ENCODE measurements at places on chromosomes 11 and 22. TPM values are rescaled to one million over a fixed set of nuclear protein-coding genes. Genes with fewer than 3 reads are reported as not detected.
A peak's percentile ranks its signal among the peaks of the same experiment; 100 is the strongest.

GRCh38 chr11:67465189-67465510 is 3.9 kb downstream of the TMEM134 start:
- ATAC-seq: no peak

DNA sequence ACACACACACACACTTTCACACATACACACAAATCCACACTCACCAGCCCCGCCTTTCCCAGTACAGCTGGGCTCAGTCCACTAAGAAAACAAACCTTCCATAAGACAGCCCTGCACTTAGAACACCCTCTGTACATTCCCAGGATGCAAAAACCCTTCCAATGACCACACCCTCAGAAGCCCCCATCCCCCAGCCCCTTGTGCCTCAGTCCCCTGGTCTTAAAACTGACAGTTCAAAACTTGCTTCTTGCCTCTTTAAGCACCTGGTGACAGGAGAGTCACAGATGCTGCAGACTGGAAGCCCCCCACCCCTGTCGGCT is 23.0 kb downstream of the APLNR start:
- peak; percentile 20 for ATAC-seq

GRCh38 chr22:45246060-45246985 is 5.6 kb upstream of the KIAA0930 start:
- peak; percentile 94 for ATAC-seq

The CABP2 gene
- not detected for total RNA-seq

- ATAC-seq: peak; percentile 93
Observed at GRCh38 chr11:118939953-118940598, 14.3 kb upstream of the BCL9L start.

- ATAC-seq: no peak
Observed at GRCh38 chr11:133339495-133340140, 192.7 kb downstream of the OPCML start.

The KCNQ1OT1 gene
- total RNA-seq: 1.6 TPM

The MRE11 gene
- total RNA-seq: 28.8 TPM

- ATAC-seq: no peak
Observed at GRCh38 chr11:102653744-102654291, 28.7 kb upstream of the MMP20 start.

DNA sequence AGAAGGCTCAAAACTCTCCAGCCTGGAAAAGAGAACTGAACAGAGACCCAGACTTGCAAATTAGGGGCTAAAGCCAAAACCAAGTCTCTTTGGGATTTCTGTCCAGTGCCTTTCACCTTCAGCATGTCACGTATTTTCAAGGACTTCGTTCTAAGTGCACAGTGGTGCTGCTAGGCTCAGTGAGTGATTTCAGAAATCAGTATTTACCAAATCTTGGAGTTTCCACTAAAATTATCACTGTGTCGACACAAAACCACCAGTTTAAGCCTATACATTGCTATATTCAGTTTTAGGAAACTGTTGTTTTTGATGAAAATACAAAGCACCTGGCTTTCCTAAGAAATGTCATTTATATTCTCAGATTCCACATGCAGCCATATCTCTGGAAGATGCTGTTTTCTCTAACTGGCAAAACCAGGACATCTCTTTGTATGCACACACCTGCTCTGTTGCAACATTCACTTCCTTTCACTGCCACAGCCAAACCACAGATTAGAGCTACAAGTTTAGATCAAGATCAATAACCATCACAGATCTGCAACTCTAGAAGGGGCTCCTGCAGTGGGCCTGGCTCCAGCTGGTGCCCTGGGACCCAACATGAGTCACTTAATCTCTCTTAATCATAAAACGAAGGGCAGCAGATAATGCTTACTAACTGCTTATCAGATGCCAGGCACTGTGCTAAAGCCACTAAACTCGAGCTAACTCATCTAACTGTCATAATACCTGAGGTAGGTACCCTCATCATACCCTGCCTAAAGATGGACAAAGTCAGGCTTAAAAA is 22.3 kb downstream of the SMCO4 start:
- no peak for ATAC-seq

GRCh38 chr11:73509188-73509587 is 88.7 kb downstream of the FAM168A start:
- ATAC-seq: no peak

GRCh38 chr11:42901084-42901483 is 410.7 kb upstream of the API5 start:
- ATAC-seq: no peak

DNA sequence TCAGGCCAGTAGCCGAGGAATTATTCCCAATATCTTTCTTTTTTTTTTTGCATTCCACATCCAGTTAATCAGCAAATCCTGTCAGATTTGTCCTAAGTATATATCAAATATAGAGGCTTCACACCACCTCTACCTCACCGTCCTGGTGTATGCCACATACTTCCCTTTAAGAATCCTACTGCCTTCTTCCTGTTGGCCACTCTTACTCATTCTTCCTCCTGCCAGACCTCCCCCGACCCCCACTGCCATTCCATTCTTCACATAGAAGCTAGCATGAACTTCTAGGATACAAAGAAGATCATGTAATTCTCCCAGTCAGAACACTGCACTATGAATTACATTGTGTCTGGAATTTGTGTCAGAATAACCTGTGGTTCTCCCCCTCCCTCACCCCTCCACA is 89.5 kb downstream of the TRIM44 start:
- ATAC-seq: no peak

DNA sequence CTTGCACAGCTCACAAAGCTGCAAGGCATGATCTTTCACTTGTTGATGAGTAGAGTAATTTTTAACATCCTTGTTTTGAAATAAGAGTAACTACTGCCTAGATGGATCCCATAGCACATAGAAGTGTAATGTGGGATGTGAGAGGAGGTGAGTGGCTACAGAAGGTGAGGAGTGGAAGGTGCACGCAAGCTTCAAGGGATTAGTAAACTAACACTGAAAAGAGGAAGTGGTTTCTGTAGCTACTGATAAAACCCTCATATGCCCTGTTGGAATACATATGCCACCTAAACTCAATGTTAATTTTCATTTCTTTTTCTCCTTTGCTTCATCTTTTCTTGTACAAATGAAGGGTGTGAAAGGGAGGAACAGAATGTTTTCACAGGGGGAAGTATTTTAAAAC is 22.0 kb upstream of the CTSC start:
- no peak for ATAC-seq

- peak; percentile 88 for ATAC-seq
Observed at GRCh38 chr11:64566042-64566914, 24.7 kb upstream of the SLC22A12 start.

The CFL1 gene
- 759 TPM for total RNA-seq

- no peak for ATAC-seq
Observed at GRCh38 chr11:6734616-6735015, 37.2 kb downstream of the OR2AG2 start.

The RFPL3 gene
- not detected for total RNA-seq

DNA sequence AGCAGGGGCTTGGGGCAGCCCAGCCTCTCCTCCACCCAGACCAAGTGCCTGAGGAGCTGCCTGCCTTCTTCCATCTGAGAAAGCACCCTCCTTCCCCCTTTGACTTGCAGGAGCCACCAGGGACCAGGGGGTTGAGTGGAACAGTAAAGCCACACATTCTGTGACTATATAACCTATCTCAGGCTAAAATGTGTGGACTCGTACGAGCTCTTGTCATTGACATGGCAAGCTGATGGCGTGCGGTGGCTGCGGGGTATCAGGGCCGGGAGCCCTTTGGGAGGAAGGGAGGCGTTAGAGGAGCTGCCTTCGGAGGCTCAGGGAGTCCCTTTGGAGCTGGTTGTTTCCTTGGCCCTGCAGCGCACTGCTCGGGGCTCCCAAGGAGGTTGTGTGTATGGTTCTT is 84.5 kb downstream of the CEP164 start:
- no peak for ATAC-seq

The ASCC2 gene
- total RNA-seq: 29.8 TPM

- ATAC-seq: no peak
Observed at GRCh38 chr22:24400726-24401596, 26.4 kb upstream of the ADORA2A start.

DNA sequence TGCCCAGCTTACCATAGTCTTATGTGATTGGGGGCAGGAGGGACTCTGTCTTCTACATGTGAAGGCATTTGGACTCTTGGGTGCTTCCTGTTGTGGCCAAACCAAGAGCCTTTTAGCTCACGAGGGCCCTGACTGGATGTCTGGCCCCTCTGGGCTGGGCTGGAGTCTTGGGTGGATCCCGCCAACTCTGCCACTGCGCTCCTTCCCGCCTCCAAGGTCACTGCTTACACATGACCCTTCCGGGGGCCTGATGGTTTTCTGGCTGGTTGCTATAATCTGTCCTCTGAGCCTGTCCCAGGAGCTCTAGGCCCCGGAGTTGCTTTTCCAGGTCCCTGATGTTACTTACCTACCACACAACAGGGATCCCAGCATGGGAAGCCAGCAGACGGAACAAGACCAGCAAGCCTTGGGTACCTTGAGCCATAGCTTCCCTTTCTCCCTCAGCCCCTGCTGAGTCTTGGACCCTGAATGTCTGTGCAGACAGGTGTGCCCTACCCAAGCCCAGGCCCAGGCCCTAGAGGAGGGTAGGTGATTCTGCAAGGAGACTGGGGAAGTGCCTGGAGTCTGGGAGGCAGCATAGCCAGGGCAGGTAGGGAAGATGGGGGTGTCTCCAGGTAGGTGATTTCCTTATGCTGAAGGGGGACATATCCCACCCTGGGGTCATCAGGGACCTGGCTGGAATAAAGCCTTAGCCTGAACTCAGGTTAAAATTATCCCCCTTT is 100.3 kb downstream of the TSPAN18 start:
- no peak for ATAC-seq

DNA sequence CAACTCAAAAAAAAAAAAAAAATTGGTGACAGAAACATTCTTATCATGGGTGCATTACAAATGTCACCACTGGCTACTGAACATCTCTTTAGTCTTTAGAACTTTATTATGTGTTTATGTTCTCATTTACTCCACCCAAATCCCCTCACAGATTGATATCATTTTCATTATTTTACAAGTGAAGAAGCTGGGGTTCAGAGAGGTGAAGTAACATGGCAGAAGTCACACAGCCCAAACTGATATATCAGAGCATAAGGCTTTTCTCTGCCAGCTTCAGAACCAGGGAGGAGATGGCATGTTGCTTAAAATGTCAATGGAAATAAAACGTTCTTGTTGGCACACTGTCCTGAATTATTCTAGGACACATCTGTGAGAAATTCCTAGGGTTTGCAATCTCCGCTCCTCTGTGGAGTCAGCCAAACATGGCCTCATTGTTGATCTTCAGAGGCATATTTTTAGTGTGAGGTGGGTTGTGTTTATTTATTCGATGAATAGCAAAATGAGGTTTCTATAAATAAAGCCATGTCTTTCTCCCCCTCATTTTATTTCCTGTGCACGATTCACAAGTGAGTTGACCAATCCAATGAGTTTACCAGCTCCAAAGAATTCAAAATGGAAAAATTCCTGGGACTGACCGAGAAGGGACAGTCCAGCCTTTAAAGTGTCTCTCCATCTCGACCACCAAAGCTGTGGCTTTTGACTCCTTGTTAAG is 72.9 kb upstream of the ANO1 start:
- no peak for ATAC-seq

DNA sequence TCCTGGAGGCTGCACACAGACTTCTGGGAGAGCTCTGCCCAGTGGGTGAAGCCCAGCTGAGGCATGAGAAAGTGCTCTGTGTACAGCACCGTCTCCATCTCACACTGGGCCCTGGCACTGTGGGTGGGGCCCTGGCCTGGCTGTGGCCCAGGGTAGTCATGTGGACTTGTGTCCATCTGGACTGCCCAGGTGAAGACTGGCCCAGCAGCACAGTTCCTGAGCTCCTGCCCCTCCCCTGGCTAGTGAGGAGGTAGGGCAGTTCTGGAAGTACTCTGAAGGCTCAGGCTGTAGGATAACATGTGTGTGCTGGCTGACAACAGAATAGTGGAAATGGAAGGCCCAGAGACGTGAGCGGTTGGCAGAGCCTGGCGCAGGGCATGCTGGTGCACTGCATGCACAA is 35.4 kb downstream of the RSPH14 start:
- ATAC-seq: no peak

The MFNG gene
- total RNA-seq: 7.2 TPM

- ATAC-seq: no peak
Observed at GRCh38 chr11:5203366-5203765, 2.9 kb upstream of the OR51V1 start.

Data from motor neuron (in vitro differentiated cells).